Activated naive CD8-positive, alpha-beta T cell treated with anti-CD3 and anti-CD28 coated beads for 36 hours (primary cell): ENCODE measurements at places on chromosomes 11 and 22.

- no peak for DNase-seq
Measured at GRCh38 chr11:3132831-3133260, 32.3 kb downstream of the OSBPL5 start.

DNA sequence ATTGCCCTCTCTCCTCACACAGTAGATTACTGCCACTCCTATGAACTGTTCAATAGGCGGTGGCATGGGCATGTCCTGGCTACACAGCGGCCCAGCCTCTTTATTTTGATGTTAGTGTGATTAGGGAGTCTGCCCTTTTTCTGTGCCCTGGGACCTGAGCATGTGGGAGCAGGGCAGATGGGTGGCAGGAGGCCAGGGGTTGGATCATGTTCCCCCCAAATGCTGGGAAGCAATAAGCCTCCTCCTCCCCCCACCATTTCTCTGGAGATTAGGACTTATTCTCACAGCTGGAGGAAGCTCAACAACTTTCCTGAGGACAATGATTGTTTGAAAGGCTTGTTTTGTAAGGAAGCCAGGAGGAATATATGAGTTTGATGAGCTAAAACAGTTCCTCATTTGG is 848 bp downstream of the HEPN1 start:
- DNase-seq = no peak

- no peak for DNase-seq
Measured at GRCh38 chr11:92460213-92460612, 235.6 kb downstream of the FAT3 start.

GRCh38 chr22:21862386-21863245 is 4.8 kb downstream of the MAPK1 start:
- DNase-seq = no peak

- DNase-seq = no peak
Measured at GRCh38 chr11:8164746-8165145, 4.1 kb downstream of the RIC3 start.

- DNase-seq = peak; percentile 72
Measured at GRCh38 chr22:20238536-20238900, 29.6 kb downstream of the RTN4R start.

GRCh38 chr11:57354699-57355098 is 16.5 kb downstream of the P2RX3 start:
- no peak for DNase-seq

GRCh38 chr11:65454311-65454695 is 31.7 kb downstream of the NEAT1 start:
- DNase-seq = no peak

DNA sequence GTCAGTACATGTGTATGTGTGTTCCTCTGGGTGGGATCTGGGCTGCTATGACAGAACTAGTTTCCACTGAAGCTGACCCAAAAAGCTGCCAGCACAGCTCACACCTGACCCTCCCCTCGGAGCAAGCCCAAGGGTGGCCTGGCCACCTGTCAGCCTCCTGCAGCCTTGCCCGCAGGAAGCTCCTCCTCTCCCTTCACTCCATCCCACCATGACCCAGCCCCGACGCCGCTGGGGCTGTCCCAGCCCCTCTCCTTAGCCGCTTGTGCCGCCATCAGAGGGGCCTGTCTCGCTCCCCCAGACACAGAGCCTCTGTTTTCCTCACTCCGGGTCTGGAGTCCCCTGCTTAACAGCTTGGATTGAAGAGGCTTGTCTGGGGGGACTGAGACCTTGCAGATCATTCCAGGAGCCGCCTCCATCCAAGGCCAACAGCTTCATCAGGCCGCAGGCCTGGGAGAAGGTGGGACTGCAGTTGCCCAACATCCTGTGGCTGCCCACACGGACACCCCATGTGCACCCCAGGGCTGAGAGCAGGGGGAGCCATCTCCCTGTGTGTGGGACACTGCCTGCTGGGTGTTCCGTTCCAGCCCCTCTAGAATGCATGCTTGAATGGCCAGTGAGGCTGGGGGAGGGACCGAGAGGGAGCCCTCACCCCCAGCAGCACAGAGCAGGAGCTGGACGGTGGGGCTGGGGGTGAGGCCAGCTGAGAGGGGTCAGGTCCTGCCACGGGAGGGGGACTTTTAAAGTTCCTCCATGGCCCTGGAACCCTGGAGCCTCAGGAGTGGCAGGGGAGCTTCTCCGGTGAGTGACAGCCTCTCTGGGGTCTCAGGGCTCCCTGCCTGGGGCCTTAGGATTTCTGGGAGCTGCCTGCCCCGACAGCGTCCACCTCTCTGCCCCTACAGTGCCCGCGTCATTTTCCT is 696 bp downstream of the MRGPRF start:
- DNase-seq = no peak

- DNase-seq = no peak
Measured at GRCh38 chr11:130455483-130456127, 7.2 kb downstream of the ADAMTS15 start.

DNA sequence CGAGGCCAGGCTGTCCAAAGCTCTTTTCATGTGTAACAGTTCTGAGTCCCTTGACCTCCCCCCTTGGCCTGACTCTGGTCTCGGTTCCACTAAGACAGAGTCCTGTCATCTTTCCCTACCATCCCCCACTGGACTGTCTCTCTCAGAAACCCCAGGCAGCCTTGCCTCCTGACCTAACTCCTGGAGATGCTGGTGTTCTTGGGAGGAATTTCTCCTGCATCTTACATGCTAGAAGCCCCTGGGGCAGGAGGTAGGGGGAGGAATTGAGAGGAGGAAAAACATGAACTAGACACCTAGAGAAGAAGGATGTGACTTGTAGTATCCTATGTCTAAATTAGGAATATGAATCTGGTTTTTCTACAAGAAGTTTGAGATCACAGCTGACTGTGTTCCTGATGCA is 648 bp upstream of the IL18BP start:
- DNase-seq = no peak

- DNase-seq = no peak
Measured at GRCh38 chr11:126573325-126573978, 218.0 kb downstream of the ST3GAL4 start.

- DNase-seq = no peak
Measured at GRCh38 chr11:87039371-87039770, 1.6 kb downstream of the TMEM135 start.

GRCh38 chr11:66768088-66768521 is 39.1 kb upstream of the SPTBN2 start:
- no peak for DNase-seq

DNA sequence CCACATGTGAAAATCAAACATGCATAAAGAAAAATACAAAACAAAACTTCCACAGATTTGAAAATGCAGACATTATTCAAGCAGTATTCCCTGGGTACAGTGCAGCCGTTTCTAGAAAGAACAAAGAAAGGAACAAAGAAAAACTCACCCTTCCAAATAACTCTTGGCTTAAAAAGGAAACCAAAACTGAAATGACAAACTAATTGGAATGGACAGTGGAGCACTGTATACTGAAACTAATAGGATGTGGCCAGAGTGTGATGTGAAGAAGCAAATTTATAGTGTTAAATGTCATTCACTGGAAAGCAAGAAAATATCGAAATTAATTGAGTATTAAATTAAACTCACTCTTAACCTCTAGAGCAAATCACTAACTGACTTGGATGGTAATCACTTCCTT is 55.4 kb downstream of the QSER1 start:
- DNase-seq = no peak

- no peak for DNase-seq
Measured at GRCh38 chr11:120314861-120315260, 10.2 kb upstream of the TLCD5 start.

- DNase-seq = no peak
Measured at GRCh38 chr11:121716060-121716459, 263.3 kb upstream of the SORL1-AS1 start.

DNA sequence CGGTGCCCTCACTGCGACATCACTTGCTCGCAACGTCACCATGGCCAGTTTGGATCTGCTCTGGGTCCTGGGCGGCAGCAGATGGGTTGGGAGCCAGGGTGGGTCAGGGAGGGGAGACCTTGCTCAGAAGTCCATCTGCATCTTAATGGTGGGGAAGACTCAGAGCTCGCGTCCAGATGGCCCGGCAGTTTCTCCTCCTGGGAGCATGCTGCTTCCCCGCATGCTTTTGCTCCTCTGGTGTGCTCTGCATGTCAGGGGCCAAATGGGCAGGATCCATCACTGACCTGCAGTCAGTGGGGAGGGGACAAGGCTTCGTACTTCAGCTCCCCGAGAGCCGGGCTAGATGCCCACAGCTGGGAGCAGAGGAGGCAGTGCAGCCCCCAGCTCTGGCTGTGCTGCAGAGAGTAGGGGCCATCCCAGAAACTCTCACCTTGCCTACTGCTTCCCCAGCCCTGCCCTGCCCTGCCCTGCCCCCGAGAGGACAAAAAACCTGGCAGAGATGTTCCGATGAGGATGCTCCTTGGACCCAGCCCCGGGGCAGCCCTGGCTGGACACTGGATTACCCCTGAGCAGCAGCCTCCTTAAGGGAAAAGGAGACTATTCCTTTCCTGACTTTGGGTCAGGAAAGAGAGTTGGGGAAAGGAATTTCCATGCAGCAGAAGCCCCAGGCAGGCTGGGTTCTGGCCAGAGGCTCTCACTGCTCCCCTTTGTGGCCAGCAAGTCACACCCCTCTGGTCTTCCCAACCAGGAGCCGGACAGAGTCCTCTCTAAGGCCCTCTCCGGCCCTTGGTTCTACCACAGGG is 149.9 kb downstream of the PKNOX2 start:
- DNase-seq = no peak

- no peak for DNase-seq
Measured at GRCh38 chr22:37753746-37754145, 54.0 kb upstream of the GCAT start.

DNA sequence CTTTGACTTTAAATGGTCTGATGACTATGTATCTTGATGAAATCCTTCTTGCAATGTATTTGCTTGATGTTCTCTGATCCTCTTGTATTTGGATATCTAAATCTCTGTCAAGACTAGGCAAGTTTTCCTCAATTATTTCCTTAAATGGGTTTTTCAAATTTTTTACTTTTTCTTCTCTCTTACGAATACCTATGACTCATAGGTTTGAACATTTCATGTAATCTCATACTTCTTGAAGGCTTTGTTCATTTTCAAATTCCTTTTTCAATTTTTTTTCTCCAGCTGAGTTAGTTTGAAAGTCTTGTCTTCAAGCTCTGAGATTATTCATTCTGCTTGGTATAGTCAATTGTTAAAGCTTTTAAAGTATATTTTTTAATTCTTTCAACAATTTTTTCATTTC is 13.1 kb downstream of the OR10W1 start:
- DNase-seq = no peak

DNA sequence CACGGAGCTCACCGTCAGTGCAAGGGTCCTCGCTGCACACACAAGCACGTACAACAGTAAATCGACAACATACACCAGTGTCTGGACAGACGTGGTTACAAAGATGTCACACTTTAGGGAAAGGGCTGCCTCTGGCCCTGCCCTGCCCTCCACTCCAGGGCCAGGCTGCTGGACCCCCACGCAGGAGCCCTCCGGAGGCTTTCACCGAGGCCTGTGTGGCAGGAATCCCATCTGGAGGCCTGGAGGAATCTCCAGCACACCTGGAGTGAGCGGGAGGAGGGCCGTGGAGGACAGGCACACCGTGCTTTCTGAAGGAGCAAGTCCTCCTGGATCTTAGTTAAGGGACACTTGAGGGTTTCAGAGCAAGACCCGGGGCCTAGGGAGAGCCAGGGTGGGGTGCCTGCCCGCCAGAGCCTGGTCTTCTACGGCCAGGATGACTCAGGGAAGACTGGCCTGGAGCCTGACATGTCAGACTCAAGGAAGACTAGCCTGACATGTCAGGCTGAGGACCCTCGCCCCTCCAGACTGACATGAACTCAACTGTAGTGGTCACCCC is 2.1 kb upstream of the PIM3 start:
- no peak for DNase-seq

DNA sequence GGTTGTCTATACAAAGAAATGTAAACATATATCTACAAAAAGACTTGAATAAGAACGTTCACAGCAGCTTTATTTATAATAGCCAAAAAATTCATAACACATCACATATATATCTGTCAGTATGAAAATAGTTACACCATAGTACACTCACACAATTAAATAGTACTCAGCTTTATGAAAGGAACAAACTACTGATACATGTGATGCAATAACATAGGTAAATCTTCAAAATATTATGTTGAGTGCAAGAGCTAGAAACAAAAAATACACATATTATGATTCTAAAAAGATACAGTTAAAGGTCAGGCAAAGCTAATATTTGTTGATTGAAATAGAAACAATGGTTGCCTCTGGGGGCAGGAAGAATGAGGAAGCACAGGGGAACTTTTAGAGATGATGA is 6.6 kb downstream of the MRGPRX2 start:
- no peak for DNase-seq

- DNase-seq = no peak
Measured at GRCh38 chr11:127818625-127819024, 768.7 kb downstream of the ETS1 start.

GRCh38 chr11:23370580-23371275 is 510.5 kb upstream of the CCDC179 start:
- no peak for DNase-seq

GRCh38 chr11:8573777-8574176 is 20.3 kb downstream of the STK33 start:
- DNase-seq = no peak

GRCh38 chr11:92411431-92411830 is 186.8 kb downstream of the FAT3 start:
- DNase-seq = no peak

- no peak for DNase-seq
Measured at GRCh38 chr11:76243193-76243956, 37.1 kb upstream of the WNT11 start.

- DNase-seq = no peak
Measured at GRCh38 chr11:10572533-10572932, 4.1 kb upstream of the LYVE1 start.

DNA sequence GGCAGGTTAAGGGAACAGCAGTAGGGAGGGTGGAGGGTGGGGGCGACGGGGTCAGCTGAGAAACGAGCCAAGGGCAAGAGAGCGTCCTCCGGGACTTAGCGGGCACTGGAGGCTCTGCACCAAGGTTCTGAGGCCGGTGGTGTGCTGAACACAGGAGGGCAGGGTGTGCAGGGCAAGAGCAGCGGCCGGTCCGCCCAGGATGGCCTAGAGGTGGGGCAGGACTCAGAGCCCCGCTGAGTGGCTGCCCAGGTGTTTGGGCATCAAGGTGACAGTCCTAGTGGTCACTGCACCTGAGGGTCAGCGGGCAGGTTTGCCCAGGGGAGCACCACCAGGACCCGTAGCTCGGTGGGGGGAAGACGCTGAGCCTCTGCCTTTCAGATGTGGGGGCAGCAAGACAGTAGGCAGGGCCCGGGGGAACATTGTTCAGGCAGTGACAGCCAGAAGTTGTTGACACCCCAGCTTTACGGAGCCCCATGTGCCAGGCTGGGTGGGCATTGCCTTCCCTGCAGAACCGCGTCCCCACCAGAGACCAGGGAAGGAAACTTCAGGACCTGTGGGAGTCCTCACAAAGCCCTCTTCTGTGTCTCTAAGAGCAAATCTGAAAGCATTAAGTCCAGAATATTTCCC is 4.5 kb upstream of the TTLL8 start:
- DNase-seq = no peak

- DNase-seq = no peak
Measured at GRCh38 chr11:257766-258493, 20.3 kb upstream of the NLRP6 start.

GRCh38 chr22:29195964-29196666 is 9.6 kb upstream of the EMID1 start:
- DNase-seq = no peak

GRCh38 chr11:33920838-33921613 is 29.1 kb upstream of the LMO2 start:
- peak; percentile 32 for DNase-seq
